Amniotic stem cell (primary cell): ENCODE measurements at places on chromosomes 16 and 17.
A peak's percentile ranks its signal among the peaks of the same experiment; 100 is the strongest.

DNA sequence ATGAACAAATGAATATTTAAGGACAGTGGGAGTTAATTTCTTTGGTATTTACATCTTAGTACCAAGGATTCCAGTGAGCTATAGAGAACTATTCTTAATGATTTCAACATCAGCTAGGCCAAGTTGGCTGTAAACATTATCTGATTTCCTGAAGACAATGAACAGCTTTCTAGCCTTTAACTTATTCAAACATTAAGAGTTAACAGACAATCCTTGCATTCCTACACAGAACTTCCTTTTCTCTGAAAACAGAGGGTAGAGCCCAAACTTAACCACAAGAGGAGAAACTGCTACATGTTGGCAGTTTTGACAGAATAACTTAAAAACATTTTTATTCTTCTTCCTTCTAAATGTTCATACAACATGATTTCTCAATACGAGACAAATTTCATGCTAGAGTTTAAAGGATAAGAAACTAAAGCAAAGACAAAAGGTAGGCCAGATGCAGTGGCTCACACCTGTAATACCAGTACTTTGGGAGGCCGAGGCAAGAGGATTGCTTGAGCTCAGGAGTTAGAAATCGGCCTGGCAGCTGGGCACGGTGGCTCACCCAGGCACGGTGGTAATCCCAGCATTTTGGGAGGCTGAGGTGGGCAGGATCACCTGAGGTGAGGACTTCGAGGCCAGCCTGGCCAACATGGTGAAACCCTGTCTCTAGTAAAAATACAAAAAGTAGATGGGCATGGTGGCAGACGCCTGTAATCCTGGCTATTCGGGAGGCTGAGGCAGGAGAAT lies 4.4 kb downstream of the CRLF3 start:
- DNase-seq = no peak

GRCh38 chr16:51180719-51181502 lies 29.8 kb upstream of the SALL1 start:
- DNase-seq = no peak

DNA sequence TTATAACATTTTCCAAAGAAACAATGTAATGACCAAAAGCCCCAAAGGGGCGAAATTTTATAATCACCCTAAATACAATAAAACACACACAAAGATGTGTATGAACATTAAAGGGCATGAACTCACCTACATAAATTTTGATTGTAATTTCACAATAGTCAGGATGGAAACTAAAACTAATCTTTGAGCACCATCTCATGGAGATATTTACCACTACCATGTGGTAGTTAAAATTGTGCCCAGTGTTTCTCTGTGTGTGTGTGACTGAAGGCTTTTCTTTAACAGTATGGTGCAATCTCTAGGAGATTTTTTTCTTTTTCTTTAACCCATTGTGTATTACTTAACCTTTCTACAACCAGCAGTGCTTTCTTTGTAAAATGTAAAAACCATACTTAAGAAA lies 19.7 kb upstream of the MEIOC start:
- peak; percentile 20 for DNase-seq

DNA sequence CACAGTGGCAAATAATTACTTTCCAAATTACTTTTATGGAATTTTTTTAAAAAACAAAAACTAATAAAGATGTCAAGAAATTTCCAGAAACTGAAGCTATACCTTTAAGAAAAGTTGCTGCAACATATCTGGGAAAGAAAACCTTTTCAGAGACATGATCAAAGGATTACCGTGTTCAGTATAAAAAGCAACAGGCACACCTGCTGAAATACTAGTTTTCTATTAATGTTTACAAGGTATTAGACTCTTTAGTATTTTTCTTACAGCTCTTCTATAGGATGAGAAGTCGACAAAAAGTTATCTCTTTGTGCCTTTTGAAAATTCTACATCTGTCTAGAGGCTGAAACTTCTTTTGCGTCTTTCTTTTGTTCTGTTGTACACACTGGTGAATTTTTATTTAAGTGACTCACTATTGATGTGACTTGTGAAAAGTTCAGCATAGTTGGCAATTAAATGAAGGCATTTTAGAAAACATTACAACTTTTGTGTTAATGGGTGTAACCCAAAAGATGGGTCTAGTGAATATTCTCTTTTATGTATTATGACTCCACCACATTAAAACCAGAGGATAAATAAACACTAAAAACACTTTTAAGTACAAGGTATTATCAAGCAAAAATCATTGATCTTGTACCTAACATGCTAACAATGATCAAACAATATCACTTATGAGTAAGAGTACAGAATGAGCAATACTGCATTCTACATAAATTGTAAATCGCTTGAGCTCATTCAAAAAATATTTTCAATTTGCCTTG lies 23.8 kb downstream of the NACA2 start:
- DNase-seq = no peak

GRCh38 chr16:397736-398332 lies 835 bp downstream of the NME4 start:
- peak; percentile 38 for DNase-seq

- DNase-seq = no peak
These were observed 107.3 kb downstream of the IRX5 start for GRCh38 chr16:55037966-55038365.

- DNase-seq = no peak
These were observed 233.1 kb upstream of the AXIN2 start for GRCh38 chr17:65794572-65794971.

DNA sequence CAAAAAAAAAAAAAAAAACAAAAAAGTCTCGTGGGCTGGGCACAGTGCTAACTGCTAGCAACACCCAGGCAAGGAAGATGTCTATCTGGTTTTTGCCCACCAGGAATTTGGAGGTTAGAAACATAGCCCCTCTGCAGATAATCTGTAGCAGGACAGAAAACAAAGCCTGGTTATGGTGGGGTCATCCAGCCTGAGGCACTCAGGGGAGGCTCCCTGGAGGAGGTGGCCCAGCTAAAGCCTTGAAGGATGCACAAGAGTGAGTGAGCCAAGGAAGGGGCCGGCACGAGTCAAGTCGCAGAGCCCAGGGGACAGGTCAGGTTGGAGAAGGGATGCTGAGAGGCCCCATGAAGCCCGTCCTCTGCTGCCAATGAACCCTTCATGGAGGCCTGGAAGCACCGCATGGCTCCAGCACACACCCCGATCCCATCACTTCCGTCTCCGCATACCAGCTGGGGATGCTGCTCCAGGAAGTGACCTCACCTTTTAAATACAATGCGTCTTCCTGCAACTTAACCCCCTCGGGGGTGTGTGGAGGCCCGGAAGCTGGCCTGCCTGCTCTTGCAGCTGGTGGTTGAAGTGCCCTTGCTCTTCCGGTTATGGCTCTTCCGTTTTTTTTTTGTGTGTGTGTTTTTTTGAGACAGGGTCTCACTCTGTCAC lies 86.5 kb downstream of the ENGASE start:
- no peak for DNase-seq

- DNase-seq = no peak
These were observed 4.5 kb upstream of the CA4 start for GRCh38 chr17:60145006-60145935.

DNA sequence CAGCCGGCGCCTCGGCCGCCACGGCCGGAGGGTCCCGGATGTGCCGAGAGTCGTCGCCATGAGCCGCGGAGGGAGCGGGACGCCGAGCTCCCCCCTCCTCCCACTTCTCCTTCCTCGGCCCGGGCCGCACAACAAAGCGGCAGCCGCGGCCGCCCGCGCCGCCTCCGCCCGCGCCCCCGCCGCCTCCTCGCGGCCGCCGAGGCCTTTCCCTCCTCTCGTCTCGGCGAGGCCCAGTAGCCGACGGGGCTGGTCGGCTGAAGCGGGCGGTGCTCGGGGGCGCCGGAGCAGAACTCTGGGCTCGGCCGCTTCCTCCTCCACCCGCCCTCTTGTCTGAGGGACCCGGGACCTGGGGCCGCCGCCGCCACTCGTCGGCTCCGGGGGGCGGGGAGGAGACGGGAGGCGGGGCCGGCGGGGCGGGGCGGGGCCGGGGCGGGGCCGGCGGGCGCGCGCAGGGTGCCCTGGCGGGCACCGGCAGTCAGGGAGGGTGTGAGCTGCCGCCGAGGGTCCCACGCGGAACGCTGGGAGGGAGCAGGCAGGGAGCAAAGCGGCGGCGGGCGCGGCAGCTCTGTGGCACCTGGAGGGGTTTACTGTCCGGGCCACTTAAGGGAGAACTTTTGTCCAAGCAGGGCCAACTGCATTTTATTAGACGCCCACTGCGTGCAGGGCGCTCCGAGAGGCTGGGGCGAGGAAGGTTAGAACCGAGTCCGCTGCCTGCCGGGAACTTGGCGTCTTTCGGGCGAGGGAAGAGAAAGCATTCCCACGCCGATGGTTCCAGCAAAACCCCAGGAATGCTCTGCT lies at the start of gene SMURF2:
TSS of gene SMURF2 (minus strand) at position 332 of the 798 bp plus-strand sequence. CDS start 427 bp downstream, outside the sequence.
- no peak for DNase-seq

DNA sequence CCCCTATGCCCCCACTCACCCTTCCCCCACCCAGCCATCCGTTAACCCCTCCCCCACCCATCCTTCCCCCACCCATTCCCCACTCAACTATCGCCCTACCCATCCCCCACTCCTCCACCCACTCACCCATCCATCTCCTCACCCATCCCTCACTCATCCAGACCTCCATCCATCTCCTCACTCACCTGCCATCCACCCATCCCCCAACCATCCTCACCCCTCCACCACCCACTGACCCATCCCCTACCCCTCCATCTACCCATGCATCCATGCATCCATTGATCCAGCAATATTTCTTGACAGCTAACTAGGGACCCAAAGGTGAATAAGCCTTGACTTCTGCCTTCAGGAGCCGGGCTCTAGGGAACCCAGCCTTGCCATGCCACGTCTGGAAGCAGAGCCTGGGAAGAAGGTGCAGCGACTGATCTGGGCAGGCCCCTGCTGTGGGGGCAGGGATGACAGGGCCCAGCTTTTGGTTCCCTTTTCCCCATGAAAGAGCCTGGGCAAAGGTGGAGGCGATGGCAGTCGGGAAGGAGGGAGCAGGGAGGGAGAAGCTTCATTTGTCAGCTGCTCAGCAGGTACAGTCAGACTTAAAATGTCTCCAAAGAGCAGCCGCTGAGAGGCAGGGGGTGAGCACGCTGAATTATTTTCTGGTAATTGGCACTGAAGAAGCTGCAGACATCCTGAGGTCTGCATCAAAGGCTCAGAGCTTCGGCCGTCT lies 23.1 kb upstream of the DOC2B start:
- no peak for DNase-seq

- DNase-seq = no peak
These were observed 12.9 kb upstream of the TRIM25 start for GRCh38 chr17:56926704-56927103.

DNA sequence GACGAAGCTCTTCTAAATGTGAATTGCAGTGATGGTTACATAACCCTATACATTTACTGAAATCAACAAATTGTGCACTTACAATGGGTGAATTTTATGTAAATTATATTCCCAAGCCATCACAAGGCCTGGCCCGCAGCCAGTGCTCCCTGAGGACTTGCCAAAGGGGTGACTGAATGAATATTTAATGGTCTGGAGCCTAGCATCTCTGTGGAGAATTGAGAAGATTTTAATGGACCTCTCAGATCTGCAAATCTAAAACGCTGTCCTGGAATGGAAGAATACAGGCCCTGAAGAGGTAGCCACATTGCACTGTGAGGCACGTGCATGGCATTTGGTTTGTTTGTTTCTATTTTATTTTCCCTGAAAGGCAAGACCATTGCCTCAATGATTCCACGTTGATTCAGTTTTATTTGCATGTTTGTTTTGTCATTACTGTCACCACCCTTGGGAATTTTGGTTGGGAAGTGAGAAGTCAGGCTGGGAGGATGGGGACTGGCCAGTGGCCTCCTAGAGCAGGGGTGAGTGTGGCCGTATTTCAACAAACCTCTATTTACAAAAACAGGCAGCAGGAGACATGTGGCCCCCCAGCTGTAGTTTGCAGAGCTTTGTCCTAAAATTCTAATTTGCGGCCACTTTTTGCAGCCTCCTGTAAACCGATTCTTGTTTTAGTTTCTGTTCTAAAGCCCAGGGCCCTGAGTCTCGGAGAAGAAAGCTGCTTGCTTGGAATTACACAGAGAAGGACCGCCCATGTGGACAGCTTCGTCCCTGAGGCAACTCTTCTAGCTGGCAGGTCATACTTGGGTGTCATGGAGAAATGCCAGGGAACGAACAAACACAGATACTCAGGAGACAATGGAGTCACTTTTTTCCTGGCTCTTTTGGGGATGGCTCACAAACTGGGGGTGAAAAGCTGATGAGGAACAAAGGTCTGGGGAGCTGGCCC lies 40.5 kb upstream of the GCSH start:
- DNase-seq = no peak

GRCh38 chr17:52158450-52159042 lies at the start of gene CA10:
CA10 (minus strand) TSS chr17:52158714.
- no peak for DNase-seq

- no peak for DNase-seq
These were observed 12.5 kb upstream of the C1QTNF8 start for GRCh38 chr16:1108299-1109252.

GRCh38 chr17:44121997-44122815 lies 1.2 kb downstream of the HDAC5 start:
- no peak for DNase-seq

GRCh38 chr17:58556833-58557250 lies 42.4 kb upstream of the MTMR4 start:
- DNase-seq = no peak

DNA sequence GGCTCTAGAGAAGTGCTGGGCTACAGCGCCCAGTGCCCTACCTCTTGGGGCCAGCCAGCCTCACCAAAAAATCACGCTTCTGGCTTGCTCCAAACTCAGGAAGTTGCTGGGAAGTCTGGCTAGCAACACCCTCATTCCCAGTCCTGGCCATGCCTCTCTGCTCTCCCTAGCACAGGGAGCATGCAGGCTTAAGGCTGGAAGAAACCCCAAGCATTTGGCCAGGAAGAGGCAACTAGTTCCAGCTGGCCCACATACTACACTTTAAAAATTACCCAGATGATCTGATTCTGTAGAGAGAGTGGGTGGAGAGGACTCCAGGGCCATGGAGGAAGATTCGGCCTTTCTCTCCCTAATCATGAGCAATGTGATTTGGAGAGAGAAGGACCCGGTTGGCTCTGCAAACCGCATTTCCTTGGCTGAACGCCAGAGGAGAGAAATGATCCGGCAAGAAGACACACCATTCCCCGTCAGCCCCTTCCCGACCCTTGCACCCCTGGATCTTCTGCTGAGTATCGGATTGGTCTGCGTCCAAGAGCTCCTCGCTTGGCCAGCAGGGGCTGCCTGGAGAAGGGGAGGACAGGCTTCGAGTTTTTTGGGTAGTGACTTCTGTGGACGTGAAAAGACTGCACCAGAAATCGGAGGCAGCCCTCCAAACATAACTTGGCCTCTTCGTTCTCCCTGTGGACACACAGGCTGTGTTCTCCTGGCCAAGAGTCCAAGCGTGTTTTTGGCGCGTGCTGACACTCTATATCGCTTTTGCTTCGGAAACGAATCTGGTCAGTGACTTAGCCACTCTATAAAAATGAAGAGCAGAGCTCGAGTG lies 406.3 kb downstream of the WWOX start:
- no peak for DNase-seq

- no peak for DNase-seq
These were observed 21.7 kb upstream of the SP6 start for GRCh38 chr17:47872651-47873161.

GRCh38 chr17:80346498-80347275 lies 68.3 kb upstream of the ENDOV start:
- DNase-seq = no peak

- DNase-seq = no peak
These were observed 32.6 kb downstream of the CCDC57 start for GRCh38 chr17:82179946-82180475.

GRCh38 chr17:69064476-69064875 lies 3.7 kb upstream of the ABCA9 start:
- no peak for DNase-seq
